ENCODE measurements at places on chromosomes 5 and 9.

DNA sequence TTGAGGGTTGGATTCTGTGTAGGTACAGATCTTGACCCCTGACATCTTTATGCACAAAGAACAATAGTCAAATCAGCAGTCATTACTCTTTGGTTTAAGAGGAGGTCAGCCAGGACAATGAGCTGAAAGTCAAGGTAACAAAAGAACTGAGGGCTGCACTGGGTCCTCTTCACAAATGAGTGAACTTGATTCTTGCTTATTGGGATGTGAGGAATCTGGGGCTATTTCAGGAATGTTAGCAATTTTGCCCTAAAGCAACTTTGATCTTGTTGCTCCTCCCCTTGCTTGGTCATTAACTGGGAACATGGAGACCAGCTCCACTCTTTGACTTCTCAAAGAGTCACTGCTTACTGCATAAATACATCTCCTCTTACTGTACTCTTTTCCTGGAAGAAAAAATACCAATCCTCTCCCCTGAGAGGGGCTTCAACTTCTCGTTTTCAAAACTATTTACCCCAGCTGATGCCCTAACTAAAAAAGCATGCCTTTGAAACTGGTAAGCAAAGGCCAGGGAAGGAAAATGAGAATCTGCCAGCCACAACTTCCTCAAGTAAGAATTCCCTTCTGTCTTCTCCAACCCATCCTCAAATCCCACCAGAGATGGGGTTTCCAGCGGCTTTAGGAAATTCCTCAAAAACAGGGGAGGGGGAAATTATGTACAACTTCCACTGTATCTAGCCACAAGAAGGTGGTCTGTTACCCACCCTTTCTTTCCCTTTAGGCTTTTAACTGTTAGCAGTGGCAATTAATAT lies 368.3 kb downstream of the ENC1 start:
- DNase-seq = peak; percentile 64

- DNase-seq = no peak
Measured at GRCh38 chr5:171055875-171056454, 194.1 kb downstream of the RANBP17 start.

- peak; percentile 64 for DNase-seq
Measured at GRCh38 chr5:35924122-35924949, 14.1 kb downstream of the CAPSL start.

- DNase-seq = no peak
Measured at GRCh38 chr9:92480291-92480771, 2.0 kb downstream of the ASPN start.

DNA sequence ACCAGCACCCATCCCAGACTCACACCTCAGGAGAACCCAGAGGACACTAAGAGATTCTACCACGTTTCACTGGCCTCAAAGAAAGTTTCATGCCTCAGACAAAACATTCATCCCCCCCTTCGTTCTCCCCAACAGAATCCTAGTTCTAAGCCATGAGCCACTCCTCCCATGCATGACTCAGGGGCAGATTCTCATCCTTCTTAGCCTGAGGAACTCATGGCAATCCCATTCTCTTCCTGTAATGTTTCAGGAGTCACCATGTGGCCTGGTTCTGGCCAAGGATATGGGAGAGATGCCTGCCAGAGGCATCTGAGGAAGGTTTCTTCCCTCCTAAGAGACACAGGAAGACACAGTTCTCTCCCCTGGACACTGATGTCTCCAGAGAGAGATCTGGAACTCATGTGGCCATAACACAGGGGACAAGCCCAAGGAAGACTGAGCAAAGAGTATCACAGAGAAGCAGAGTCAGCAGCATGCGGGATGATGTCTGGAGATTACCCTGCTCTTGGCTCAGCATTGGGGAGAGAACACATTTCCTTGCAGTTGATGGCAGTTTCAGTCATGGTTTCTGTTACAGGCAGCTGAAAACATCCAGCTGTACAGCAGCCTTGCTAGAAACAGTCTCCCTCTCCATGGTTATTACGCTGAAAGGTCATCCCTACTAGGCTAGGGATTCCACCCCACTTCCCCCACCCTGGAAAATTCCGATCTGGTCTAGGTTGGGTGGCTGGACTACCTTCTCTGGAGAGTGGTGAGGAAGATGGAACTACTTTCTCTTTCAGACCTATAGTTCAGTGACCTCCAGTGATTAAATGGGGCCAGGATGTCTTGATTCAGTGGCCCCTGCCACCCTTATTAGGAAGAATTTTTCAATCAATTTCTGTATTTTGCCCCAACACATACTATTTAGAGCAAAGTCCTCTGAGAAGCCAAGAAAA lies 115.4 kb downstream of the ZNF608 start:
- peak; percentile 30 for DNase-seq

GRCh38 chr5:88678770-88679381 lies 204.1 kb downstream of the MEF2C start:
- DNase-seq = no peak

DNA sequence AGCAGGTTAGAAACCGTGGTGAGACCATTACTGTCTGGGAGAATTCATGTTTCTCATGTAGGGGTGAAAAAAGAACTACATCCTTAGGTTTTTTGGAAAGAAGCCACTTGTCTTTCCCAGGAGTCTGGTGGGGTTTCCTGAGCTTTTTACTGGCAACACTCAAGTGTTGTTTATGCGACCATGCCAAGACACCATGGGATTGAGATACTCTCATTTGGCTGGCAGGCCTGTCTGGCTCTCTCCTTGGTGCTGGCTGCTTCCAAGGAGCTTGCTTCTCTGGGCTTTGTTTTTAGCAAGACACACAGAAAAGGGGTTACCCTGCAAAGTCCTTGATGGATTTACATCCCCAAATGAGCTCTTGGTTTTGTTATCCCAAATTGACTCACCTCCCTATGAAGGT lies 80.9 kb upstream of the ISL1 start:
- DNase-seq = no peak

- DNase-seq = no peak
Measured at GRCh38 chr9:129990269-129991010, 52.5 kb downstream of the FNBP1 start.

DNA sequence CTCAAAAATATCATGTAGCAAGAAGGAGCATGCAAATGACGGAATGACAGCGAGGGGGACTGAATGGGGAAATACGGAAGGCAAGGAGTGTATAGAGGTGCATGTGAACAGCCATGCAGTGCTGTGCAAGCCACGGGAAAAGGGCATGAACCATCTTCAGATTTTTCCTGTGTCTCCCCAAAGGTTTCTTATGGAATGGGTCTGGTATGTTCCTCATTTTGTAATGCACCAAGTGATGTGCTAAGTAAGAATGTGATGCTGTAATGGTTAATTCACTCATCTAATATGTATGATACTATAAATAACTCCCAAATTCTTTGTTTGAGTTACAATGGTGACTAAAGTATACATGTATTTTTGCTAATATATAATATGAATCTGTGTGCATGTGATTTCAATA lies 99.0 kb upstream of the DAB2 start:
- peak; percentile 50 for DNase-seq

DNA sequence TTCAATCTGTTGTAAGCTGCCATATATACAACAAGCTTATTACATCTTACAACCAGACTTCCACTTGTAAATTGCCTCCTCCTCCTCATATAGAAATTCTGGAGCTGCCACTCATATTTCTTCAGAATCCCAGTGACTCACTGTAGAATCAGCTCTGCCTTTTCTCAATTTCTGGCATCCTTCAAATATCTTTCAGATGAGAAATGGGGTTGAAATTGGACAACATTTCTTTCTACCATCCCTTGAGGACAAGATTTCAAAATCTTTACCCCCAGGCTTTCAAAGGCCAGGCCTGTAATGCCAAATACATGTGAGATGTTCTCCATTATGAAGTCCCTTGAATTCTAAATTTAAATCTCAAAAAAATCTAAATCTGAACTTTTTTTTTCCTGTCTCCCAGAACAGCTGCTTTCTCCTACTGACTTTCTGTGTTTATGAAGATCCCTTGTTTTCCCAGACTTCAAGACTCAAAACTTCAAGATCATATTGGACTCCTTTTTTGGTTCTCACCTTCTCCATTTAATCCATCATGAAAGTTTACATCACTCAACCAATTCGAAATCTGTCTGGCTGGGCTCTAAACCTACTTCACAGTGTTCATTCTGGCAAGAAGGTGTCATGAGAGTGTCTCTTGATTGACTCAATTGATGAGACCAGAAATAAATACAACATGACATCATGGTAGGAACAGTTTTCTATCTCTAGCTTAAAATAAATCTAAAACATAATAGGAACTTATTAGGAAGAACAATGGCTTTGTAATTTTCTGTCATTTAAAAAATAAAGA lies 109.8 kb downstream of the HMHB1 start:
- DNase-seq = peak; percentile 77

- DNase-seq = no peak
Measured at GRCh38 chr9:117073071-117073470, 341.8 kb downstream of the ASTN2 start.

- no peak for DNase-seq
Measured at GRCh38 chr5:34450338-34450737, 205.8 kb upstream of the RAI14 start.

DNA sequence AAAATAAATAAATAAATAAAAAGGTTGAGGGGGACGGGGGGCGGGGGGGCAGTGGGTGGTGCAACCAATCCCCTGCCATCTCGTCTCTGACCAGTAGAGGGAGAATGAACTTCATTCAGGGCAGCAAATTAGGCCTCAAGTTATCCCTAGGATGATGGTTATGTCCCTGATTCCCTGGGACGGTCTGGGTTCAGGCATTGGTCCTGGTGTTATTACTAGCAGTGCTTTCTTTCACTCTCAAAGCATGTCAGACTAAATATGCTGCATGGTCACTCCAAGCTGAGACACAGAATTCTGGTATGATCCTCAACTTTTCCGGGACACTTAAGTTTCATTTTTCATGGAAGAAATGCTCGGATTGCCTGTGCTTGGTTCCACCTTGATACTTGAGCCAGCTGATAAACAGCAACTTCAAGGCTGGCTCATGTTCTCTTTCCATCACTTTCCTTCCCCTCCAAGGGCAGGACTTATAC lies 59.4 kb downstream of the DAP start:
- DNase-seq = peak; percentile 64

DNA sequence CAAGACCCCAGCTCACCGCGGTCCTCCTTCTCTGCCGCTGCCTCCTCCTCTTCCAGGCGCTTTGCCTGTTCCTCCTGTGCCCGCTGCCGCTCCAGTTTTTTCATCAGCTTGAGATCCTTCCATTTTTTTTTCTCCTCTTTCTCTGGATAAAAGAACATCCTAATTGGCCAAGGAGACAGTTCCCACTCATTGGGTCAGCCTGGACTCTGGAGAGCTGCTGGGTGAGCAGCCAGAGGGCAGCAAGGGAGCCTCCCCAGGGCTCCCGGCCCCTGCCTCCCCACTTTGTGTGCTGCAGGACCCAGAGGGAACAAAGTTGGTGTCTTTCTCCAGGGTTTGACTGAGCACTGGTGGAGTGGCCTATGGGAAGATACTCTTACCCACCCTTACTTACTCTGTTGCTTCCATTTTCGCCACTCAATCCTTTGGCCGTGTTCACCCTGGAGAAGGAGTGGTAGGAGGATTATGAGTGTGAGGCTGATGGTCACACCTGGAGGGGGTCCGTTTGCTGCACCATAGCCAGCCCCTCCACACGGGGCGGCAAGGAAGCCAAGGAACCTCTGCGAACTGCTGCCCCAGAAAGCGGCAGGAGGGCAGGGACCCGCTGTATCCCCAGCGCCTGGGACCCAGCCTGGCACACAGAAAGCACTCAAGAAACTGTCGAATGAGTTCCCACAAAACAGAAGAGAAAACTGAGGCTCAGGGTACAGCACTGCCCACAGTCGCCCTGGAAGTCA lies 708 bp downstream of the SPOUT1 start:
- DNase-seq = peak; percentile 20

GRCh38 chr9:129773262-129774048 lies 20.6 kb upstream of the PTGES start:
- no peak for DNase-seq

DNA sequence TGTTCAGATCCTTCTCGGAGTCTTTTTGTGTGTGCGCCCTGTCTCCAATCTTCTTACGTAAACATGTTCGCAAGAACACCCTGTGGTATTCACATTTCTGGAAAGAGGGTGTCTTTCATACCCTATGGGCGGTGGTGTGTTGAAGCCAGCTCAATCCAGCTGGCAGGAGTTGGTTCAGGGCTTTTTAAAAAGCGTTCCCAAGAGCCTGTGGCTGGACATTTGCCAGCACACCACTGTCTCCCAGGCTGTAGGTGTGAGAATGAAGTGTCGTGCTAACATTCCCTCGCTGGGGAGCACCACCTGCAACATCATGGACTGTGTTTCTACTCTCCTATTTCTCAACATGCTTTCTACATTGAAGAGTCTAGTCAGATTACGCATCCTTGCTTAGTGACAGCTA lies 51.7 kb downstream of the S1PR3 start:
- DNase-seq = no peak

GRCh38 chr5:66821688-66822429 lies 225.7 kb downstream of the MAST4 start:
- DNase-seq = no peak

- DNase-seq = no peak
Measured at GRCh38 chr9:89477811-89478630, 19.9 kb downstream of the SEMA4D start.

DNA sequence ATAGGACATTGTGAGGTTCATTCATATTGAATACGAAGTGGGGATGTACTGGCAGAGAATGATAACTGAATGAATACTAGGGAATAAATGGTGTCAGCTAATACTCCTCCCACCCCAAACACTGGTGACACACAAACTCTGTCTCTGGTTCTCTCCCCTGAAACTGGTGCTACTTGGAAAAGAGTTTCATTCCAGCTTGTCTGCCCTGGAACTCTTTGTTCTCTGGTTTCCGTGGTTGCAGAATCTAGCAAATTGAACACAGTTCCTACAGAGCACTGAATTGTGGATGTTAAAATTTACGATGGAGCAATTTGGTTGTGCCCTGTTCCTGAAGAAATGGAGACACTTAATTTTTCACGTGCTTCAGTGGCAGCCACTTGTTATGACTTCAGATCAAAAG lies 181.7 kb downstream of the KCTD16 start:
- DNase-seq = no peak

GRCh38 chr9:126647585-126648411 lies 34.1 kb downstream of the LMX1B start:
- no peak for DNase-seq

GRCh38 chr9:72858089-72858912 lies 94.6 kb downstream of the ALDH1A1 start:
- DNase-seq = peak; percentile 30

Data from GM03348 (cell line).